ENCODE measurements at places on chromosomes 3 and 15.

DNA sequence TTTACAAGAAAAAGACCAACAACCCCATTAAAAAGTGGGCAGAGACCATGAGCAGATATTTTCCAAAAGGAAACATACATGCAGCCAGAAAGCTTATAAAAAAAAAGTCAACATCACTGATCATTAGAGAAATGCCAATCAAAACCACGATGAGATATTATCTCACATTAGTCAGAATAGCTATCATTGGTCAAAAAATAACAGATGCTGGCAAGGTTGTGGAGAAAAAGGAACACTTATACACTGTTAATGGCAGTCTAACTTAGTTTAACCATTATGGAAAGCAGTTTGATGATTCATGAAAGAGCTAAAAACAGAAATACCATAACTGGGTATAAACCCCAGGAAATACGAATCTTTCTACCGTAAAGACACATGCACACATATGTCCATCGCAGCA is 76.3 kb downstream of the SUCNR1 start:
- no peak for DNase-seq

DNA sequence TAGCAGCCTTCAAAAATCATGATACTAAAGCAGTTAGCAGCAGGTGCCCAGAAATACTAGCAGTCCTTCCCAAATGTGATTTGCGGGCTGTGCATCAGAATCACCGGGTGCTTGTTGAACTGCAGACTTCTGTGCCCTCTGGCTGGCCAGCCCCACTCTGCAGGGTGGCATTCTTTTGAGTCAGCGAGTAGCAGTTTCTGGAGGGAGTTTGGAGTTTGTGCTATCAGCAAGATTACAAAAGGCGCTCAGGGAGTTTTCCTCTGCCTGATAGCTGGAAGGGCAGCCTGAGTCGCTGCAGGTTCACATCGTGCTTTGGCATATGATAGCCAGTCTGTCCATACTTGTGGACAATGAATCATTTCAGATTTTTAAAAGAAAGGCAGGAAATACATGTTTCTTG is 57.6 kb downstream of the CLDN11 start:
- DNase-seq = no peak

- DNase-seq = peak; percentile 15
These were observed 51.8 kb downstream of the SPRED1 start for GRCh38 chr15:38304481-38304880.

DNA sequence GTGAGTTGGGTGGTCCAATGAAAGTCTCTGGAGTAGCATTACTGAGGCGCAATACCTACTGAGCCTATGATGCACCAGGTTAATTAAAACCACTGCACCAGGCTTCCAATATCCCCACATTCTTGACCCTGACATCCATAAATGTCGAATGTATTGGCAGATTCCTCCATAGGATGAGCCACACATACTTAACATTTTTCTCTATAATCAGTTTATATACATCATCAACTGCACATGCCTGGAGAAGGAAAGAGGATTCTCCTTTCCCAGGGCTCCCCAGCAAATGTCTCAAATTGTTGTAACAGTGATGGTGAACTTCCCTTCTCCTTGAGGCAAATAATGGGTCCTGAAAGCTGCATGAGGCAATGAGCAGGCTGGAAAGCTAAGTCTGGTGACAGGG is 82.3 kb upstream of the LPP start:
- DNase-seq = no peak

GRCh38 chr15:60744826-60745460 is 266.0 kb upstream of the ICE2 start:
- DNase-seq = peak; percentile 20

GRCh38 chr3:112092496-112093179 is 6.4 kb downstream of the C3orf52 start:
- peak; percentile 72 for DNase-seq

DNA sequence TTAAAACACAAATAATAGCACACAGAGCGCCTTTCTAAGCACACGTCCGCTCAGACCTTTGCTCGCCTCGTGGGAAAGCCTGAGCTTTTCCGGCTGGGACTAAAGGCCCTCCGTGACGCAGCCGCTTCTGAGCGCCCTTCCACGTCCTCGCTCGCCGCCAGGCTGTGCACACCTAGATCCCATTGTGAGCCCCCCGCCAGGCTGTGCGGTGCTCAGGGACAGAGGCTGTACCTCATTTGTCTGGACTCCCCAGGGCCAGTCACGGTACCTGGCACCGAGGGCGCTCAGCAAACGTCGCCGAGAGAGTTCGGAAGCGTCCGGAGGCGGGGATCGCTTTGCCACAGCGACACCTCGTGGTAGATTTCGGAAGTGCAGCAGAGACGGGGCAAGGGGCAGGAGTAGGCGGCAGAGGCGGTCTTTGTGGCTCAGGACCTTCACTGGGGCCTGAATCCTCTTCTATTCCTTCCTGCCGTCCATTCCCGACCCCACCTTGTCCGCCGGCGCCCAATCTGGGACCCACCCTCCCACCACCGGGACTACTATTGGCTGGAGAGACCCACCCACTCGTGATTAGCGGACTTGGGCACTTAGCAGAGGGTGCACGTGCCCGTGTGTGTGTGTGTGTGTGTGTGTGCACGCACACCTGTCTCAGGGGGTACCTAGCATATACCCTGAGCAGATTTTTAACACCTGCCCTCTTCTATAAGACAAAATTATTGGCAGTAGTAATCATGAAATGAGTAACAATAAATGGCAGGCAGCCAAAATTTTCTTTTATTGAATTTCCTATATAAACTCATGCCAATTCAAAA is 65.6 kb downstream of the RHCG start:
- DNase-seq = peak; percentile 93

GRCh38 chr3:98010194-98010882 is 24.8 kb downstream of the GABRR3 start:
- no peak for DNase-seq

- DNase-seq = no peak
These were observed 18.8 kb downstream of the PSTPIP1 start for GRCh38 chr15:77013776-77014131.

Measured in GM03348 (cell line).